ENCODE measurements at places on chromosomes 11 and 22.

DNA sequence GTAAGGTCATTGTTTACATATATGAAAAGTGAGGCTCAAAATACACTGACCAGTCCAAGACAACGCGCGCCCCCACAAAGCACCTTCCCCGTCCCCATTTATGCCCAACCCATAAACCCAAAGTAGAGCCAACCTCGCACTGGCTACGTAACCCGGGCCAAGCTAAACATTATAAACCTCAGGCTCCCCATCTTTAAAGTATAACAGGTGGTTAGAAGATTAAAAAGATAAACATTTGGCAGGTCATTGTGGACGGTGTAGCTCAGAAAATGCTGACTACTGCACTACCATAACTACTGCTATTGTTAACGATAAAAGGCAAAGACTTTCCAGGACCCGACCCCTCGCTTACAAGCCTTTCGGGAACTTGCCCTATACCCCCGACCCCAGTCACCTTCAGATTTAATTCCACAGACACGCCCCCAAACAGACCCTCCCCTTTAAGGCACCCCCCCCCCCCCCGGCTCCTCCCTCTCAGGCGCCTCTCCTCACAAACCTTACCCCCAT, 470 bp downstream of the NUMA1 start:
- DNase-seq, result no peak

GRCh38 chr11:123304828-123305466, 109.9 kb upstream of the CLMP start:
- DNase-seq, result no peak

DNA sequence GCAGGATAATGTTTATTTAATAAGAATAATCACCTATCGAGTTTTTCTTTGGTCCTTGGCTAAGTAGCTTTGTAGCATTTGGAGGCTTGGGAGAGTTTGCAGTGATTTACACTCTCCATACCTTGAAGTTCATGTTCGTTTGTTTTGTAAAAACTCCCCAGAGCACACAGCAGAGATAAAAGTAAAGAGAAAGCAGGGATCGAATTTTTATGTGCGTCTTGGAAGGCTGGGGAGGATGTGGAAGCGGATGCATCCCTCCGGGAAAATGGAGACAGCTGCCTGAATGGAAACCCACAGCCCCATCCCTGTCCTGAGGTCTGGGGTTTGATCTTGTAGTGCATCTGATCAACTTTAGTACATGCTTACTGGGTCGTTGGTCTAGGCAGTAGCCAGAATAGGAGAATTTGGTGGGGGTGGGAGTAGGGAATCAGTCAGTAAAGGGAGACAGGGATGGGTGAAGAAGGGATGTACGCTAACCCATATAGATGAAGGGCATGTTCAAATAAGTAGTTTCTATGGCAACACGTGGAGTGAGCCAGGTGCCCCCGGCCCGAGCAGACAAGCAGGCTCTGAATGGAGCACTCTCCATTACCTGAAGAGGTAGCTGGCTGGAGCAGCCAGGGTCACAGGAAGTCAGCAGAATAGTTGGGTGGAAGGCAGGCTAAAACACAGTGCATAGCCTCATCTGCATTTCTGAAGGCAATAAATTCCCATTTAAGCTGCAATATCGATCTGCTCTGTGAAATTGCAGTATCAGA, 147.8 kb downstream of the COMMD9 start:
- no peak for DNase-seq

GRCh38 chr22:38981005-38981991, 849 bp upstream of the APOBEC3B start:
- DNase-seq, result no peak

DNA sequence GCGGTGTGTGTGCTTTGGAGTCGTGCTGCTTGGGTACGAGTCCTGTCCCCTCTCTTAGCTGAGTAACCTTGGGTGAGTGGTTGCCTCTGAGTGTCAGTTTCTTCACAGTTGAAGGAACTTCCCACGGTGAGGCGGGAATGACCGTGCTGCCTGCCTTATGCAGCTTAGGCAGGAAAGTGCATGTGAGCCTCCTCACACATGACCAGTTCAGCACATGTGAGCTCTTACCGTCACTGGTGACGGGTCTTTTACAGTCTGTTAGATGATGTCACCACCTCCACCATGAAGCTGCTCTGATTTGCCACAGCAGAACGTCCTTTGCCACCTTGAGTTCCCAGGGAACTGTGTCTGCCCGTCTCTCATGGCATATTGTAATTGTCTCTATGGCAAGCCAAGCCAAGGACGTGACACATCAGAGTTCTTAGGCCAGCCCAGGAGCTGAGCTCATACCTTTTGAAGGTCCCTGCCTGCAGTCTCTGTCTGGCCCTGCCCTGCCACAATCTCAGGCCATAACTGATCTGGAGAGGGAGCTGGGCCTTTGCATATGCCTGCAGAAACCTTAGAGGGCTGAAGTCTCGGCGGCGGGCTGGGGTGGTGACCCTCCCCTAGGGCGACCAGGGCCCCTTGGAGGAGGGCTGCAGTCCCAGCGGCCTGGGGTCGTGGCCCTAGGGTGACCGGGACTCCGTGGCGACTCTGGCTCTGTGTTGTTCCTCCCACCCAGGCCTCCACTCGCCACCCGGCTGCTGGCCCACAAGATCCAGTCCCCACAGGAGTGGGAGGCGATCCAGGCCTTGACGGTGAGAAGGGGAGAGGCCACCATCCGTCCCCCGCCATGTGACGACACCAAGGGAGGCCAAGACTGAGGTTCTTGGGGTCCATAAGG, 7.8 kb downstream of the GGA1 start:
- no peak for DNase-seq

DNA sequence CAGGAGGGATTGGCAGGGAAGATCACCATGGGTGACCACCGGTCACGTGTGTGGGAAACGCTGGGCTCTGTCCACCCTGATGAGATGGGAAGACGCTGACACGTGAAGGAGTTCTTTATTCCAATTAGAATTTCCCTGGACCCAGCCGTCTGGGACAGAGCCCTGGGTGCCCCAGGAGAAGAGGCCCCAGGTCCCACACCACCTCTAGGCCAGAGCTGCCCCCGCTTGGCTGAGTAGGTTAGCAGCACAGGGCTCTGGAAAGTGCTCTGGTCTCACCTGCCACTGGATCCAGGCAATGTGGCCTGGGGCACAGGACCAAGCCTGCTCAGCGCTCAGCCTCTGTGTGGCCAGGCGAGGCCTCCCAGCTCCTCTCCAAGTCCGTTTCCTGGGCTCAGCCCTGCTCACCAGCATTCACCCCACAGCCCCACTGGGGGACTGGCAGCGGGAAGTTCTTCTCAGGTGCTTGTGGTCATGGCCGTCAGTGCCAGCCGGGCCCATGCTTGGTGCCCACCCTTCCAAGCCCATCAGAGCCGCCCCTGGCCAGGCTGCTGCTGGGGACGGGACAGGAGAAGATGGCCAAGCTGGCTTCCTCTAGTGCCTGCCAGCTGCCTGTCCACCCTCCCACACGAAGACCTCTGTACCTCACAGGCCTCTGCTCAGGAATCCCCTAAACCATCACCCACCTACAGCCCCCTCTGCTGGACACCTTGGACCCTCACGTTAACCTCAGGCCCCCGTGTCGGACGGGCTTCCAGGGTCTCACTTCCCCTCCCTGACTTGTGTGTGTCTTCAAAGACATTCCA, 62.5 kb upstream of the FGF3 start:
- no peak for DNase-seq

DNA sequence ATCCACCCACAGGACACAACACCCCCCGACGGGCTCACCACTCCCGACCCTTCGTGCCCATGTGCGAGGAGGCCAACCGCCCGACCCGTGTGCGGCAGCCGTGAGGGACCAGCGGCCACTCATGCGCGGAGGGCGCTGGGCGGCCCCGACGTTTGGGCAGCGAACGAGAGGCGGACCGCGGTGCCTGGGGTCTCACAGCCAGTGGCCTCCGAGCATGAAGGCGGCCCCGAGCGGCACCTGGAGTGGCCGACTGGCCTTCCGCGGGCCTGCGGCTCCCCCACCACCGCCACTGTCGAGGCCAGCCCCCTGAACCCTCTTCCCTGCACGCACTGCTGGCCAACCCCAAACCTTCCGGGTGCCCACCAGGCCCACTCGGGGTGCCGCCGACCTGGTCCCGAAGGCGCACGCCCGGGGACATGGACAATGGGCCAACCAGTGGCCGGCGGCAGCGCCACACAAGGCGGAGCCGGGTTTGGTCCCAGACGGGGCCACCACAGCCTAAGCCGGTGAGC, 4274.9 kb upstream of the OR11H1 start:
- DNase-seq, result no peak

DNA sequence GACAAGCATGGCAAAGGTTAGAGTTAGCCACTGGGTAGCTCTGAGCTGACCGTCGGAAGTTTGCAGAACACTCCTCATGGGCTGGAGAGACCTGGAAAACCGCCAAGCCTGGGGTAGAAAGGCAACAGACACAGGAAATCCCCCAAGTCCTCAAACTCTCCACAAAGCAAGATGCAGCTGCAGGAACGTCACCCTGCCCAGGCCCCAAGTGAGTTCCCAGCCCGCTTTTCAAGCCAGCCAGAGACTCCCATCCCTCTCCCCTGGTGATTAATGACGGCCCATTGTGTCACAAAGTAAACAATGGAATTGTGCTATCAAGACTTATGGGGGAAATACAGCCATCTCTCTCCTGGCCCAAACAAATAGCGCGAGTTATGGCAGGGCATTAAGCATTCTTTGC, 633.0 kb downstream of the TBC1D22A start:
- DNase-seq, result no peak

DNA sequence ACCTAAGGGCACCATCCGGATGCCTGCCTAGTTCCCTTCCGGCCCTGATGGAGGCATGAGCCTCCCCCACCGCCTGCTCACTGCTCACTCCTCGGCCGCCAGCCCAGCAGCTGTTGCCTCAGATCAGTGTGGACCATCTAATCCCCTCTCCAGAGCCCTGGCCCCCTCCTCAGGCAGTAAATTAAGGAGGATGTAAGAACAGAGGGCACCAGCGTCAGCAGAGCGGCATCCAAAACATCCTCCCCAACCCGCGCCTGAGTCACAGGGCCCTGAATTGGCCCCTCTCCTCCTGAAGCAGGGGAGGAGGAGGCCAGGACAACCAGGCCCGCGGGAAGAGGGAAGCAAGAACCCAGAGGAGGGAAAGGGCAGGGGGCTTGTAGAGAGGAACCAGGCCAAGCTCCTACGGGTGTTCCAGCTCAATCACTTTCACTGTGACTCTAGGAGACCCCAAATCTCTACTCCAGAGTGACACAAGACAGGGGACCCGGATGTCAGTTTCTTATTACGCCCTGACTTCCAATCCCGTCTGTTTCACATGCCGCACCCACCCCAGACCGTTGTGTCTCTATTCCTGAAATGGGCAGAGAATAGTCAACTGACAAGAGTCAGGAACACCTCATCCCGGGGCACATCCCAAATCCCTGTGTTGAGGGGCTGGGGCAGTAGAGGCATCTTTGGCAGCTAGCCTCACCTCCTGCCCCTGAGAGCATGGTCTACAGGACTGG, 31.3 kb upstream of the MYOD1 start:
- no peak for DNase-seq

- no peak for DNase-seq
Measured at GRCh38 chr11:128424851-128425285, 162.5 kb downstream of the ETS1 start.

GRCh38 chr11:60874421-60875365, 7.4 kb downstream of the ZP1 start:
- DNase-seq, result no peak

DNA sequence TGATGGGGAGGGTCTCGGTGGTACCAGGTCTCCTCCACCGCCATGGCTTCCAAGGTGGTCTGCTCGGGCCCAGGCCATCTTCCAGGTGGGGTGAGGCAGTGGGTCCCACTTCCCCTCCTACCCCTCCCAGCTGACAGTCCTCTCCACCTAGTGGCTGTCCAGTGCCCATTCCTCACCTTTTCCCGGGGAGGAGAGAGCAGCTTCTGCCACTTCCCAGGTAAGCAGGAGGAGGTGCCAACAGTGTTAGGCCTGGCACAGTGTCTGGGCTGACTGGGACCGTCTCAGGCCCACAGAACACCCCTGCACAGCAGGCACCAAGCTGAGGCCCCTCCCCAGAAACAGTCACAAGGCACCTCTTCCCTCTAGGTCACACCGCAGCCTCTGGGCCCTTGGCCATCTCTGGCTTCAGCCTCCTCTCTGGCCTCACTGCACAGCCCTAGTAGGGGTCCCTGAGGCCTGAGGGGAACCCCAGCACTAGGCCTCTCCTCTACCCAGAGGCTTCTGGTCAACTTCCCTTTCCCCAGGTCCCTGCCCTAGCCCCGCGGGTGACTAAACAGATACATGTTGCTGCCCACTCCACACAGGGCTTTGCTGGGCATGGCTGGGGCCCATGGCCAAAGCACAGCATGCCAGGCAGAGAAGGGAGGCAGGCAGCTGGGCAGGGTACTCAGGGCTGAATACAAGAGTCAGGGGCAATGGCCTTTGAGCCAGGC, 2.3 kb upstream of the ANKRD13D start:
- DNase-seq, result no peak

DNA sequence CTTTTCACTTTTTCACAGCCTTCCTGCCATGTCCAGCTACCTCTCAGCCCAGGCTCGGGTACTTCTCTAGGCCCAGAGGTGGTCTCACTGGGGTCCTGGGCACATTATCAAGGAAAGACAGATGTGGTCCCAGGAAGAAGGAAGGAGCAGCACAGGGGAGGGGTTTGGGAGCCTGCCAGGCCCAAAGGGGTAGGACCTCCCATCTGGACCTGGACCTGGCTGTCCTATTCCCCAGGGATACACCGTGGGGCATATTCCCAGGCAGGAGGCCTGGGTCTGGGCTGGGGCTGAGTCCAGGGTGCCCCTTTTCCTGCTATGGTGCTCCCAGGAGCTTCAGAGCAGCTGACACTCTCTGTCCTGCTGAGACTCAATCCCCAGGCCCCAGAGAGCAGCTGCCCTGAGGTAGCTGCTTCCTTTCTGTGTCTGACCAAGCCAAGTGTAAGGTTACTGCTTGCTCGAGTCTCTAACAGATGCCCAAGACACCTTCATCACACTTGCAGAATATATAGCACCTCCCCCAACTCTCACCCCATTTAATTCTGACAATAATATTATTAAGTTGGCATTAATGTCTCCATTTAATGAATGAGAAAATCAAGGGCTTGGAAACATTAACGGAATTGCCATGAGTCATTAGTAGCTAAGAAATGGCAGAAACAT, 232.0 kb downstream of the BUD13 start:
- DNase-seq, result no peak

DNA sequence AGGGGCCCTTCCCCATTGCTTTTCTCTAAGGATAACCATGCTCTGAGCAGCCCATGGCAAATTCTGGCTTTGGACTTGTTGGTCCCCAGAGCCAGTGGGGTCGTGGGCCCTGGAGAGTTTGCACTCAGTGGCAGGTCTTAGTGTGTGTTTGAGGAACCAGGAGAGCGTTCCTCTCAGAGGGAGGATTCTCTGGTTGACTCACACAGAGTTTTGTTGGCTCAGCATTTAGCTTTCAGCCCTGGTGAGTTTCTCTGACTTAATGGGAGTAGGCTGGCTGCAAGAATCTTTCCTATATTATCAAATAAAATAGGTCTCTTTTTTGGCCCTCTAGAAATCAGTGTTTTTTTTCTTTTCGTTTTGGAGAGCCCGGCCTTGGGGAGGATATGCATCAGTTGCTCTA, 20.9 kb downstream of the ST14 start:
- no peak for DNase-seq

DNA sequence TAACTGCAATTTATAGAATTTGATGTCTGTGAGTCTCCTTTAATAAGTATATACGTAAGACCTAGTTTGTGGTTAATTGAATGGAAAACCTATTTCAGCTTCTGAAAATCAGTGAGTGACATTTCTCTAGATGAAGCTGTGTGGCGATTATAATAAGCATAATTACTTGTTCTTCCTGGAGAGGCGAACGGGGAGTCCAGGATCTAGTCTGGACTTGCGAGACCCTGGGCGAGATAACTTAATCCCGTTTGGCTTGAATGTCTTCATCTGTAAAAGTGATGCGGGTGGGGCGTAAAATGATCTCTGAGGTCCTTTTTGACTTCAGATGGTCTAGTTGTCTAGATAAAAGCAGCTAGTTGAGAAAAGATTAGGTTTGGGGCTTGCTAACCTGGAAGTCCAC, 1.1 kb downstream of the PRRG4 start:
- no peak for DNase-seq

All from activated CD8-positive, alpha-beta memory T cell treated with anti-CD3 and anti-CD28 coated beads for 1 hour (primary cell).